ENCODE measurements at places on chromosomes 6 and 20. TPM values are rescaled to one million over a fixed set of nuclear protein-coding genes. Genes with fewer than 3 reads are reported as not detected.

DNA sequence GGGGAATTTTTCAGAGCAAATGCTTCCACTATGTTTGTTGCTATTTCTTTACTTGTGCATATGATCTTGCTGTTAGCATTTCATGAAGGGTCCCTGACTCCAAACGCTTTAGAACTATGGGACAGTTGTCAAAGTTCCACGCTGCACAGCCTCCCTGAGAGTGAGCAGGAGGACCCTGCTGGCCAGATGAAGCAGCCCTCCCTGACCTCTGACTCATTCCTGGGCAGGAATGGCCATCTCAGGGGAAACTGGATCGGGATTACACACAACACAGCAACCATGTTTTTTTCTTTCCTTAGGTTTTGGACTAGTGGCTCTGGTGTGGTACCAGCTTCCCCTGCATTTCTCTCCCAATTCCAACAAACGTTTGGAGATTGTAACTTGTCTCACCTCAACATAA, 710.9 kb upstream of the AGPAT4 start:
- no peak for DNase-seq

DNA sequence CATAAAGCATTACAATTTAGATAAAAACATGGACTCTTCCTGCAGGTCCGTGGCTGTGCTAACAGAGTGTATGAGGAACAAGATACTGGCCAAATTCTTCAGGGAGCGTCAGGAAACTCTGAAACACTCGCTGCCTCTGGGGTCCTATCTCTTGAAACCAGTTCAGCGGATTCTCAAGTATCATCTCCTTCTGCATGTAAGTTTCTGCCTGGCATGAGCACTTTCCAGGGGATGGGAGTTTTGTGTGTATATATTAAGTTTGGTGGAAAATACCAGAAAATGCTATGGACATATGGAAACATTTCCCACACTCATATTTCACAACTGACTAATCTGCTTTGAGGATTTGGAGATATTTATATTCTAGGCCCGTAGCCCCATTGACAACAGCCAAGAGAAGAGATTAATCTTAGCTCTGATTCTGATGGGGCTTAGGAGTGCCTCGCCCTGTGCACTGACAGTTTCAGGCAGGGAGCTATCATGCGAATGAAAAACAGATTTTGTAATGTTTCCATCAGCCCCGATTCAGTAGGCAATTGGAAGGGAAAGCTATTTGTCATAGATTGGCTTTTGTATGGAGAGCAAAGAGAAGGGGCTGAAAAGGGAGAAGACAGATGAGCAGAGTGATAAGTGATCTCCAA, 64.7 kb upstream of the MTHFD1L start:
- no peak for DNase-seq

DNA sequence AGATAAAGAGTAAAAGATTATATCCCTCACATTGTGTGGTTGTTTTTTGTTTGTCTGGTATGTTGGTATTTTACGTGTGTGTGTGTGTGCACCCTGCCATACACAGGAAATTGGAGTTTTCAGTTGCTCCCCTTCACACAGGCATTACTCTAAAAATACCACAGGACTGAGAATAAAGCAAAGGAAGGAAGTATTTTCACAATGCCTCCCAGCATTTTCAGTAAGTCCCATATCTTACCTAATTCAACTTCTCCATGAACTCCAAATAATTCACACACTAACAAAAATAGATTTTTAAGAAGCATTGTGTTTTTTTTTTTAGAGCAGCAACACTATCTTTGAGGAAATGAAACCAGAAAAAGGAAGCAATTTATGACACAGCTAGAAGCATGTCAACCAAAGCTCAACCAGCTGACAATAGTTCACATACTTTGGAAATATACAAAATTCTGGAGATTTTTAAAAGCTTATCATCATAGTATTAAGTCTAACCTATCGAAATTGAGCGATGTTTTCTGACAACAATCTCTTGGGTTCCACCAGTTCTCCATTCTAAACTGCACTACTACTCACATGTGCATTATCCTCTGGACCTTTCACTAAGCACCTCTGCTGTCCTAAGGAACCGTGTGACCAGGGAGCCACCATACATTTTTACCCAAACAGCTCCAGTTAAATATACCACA, 2.1 kb downstream of the UBE2J1 start:
- no peak for DNase-seq

- no peak for DNase-seq
Observed at GRCh38 chr20:8901237-8902025, 167.5 kb upstream of the PLCB4 start.

DNA sequence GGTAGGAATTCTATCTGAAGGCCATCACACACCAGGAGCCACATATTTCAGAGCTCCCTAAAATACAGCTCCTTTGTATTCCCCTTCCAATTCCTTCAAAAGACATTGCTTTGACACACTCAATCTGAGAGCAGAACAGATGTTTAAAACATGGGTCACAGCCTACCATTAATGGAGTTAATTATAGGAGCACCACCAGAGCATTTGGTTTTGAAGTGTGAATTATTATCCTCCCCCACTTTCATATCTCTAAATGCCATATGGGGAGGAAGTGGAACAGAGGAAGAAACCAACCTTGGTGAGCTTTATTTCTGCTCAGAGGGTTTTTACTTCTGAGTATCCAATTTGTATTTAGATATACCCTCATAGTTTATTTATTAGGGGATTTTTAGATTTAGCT, 50.7 kb upstream of the TNFRSF21 start:
- DNase-seq = no peak

DNA sequence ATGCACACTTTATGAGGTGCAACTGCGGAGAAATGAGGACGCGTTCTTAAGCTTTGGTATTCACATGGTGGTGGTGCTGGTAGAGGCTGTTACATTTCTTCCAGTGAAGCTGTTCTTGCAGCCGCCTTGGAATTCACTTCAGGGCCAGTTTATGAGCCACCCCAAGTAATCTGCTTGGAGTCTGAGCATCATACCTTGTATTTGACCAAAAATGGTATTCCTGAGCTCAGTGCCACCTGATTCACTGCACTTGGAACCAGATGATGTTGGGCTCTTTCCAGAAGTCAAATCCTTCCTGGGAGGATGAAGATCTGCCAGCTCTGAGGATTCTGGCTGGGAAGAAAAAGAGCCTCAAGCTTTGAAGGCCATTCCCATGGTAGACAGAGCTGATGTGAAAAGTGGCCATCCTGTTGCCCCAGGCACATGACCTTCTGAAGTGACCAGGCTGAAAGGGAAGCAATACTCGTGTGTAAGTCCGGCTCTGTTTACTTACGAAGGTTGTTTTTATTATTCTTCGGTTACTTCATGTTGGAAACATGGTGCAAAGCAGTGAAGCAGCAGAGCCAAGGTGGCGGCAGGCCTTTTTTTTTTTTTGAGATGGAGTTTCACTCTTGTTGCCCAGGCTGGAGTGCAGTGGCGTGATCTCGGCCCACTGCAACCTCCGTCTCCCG, 7.7 kb downstream of the MANBAL start:
- DNase-seq = no peak

- DNase-seq = no peak
Observed at GRCh38 chr20:14569641-14570040, 232.2 kb upstream of the FLRT3 start.

DNA sequence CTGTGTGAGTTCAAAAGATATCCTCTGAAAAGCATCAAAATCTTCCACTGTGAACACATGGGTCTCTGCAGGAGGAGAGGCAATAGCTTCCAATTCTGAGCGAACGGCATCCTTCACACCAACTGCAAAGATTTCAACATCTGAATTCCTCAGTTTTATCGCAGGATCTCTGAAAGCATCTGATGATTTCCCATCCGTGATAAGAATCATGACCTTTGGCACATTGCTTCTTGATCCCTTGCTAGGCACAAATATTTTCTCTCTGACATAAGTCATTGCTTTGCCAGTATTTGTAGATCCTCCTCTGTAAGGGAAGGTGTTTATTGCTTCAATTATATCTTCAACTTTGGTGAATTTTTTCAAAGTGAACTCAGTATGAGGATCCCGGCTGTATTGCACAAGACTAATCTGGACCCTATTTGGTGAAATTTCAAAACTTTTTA, 22.7 kb downstream of the COL12A1 start:
- DNase-seq = no peak

- DNase-seq = no peak
Observed at GRCh38 chr6:142339968-142340658, 38.3 kb downstream of the ADGRG6 start.

- no peak for DNase-seq
Observed at GRCh38 chr6:162343936-162344645, 383.5 kb downstream of the PRKN start.

- peak; percentile 38 for DNase-seq
Observed at GRCh38 chr6:158377860-158378259, 65.6 kb downstream of the TULP4 start.

DNA sequence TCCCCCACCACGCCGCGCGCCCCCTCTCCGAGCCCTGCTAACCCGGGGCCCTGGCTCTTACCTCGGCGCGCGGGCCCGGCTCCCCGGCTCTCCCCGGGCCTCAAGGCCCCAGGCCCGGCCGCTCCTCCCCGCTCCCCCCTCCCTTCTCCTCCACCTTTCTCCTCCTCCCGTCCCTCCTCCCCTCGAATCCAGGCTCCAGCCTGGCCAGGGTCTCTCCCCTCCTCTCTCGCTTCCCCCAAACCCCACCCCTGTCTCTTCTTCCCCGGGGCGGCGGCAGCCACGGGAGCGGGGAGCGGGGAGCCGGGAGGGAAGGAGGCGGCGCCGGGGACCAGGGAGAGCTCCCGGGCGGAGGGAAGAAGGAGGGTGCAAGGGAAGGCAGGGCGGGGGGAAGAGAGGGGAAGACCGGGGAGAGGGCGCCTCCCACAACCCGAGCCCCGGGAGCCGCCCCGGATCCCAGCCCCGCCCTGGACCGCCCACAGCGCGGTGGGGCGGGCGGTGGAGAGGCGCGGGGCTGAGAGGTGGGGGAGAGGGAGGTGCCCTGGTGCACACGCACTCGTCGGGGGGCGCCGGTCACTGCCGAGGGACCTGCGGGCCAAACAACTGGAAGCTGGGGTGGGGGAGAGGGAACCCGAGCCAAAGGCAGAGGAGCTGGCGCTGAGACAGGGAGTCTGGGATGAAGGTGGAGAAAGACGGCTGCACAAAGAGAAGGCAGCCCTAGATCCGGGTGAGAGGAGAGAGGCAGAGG, at the start of gene GABBR1:
TSS of gene GABBR1 (minus strand) at position 395 of the 745 bp plus-strand sequence. CDS start 798 bp downstream, outside the sequence.
- peak; percentile 96 for DNase-seq

DNA sequence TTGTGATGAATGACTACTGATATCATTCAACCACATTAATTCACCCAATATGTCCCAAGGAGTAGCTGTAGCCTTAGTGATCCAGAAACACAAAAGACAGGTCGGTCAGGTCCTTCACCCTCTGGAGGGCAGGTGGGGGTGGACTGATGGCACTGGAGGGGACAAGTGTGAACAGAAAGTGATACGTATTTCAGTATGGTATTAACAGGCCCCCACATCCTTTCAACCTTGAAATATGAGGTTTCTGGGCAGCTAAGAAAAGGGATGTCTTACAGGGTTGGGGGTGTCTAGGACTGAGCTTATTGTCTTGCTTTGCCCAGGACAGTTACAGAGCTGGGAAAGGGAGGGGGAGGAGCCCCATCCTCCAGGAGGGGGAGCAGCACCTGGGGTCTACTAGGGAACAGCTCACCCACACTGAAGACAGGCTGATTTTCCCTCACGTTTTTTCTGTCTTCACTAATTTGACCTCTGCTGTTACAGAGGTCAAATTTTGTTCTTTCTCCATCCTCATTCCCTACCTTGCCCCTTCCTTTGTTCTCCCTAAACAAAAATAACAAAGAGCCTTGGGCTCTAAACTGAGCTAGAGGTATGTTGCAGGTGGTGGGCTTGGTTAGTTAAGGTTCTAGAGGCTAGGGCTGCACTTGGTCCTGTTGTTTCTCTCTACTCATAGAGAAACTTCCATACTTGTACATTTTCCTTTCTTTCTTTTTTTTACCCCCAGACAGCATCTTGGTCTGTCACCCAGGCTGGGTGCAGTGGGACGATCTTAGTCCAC, 38.0 kb upstream of the EEF1A1 start:
- DNase-seq = no peak

DNA sequence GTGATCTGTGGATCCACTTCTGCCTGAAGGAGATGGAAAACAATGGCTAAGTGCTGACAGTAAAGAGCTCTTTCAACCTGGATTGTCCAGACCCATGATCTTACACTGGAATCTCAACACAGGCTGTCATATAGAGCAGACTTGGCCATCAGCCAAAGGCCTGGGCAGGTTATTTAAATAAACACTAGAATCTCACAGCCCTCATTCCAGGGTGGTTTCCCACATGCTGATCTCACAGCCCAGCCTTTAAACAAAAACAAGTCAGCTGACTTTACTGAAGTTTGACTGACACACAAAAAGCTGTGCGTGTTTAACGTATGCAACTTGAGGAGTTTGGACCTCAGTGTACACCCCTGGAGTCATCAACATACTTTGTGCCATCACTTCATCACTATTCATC, 28.4 kb downstream of the SYNDIG1 start:
- no peak for DNase-seq

- no peak for DNase-seq
Observed at GRCh38 chr6:28489366-28490204, 26.0 kb downstream of the GPX6 start.

DNA sequence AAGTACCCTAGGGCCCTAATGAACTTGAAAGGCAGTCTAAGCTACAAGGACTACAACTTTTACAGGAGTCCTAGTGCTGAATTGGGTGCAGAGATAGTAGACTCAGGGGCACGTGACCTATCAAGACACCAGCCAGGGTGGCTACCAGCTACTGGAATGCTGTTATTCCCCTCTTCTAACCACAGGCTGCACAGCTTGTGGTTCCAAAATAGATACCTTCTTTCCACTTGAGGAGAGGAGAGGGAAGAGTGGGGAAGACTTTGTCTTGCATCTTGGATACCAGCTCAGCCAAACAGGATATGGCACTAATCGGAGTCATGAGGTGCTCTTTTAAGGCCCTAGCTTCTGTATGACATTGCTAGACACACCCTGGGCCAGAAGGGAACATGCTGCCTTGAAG, 60.0 kb upstream of the MTRF1L start:
- no peak for DNase-seq

- no peak for DNase-seq
Observed at GRCh38 chr20:53210931-53211330, 238.8 kb downstream of the TSHZ2 start.

Gene PHACTR3
- total RNA-seq = not detected

Gene PEX7
- 6.3 TPM for total RNA-seq

Gene CENPW
- total RNA-seq = 14.3 TPM

Gene PPP1R14C
- total RNA-seq = 0.46 TPM

Gene MCCD1
- total RNA-seq = not detected
